Stimulated activated CD4-positive, alpha-beta T cell treated with anti-CD3 and anti-CD28 coated beads, Interleukin-1b, Interleukin-23, amount 100 ng/mL, for 1 hour (primary cell): ENCODE measurements at places on chromosomes 4 and X.

GRCh38 chr4:25783943-25784342 lies 78.8 kb downstream of the SEL1L3 start:
- no peak for DNase-seq

GRCh38 chr4:163804001-163804400 lies 309.5 kb downstream of the TMA16 start:
- no peak for DNase-seq

DNA sequence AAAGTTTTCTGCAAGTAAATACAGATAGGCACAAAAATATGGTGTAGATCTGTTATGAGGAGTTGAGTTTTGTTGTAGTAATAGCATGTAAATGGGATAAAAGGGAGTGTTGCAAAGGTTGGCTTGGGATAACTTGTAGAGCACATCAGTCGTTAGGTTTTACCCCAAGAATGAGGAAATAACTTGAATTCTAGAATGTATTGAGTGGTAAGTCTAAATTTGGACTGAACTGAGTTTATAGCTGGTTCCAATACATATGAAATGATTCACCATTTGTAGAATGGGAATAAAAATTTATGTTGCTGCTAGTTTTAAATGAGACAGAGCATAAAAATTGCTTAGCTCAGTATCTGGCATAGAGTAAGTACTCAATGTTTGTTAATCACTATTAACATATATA lies 719.2 kb downstream of the FSTL5 start:
- DNase-seq: no peak

GRCh38 chr4:23945451-23946017 lies 55.7 kb upstream of the PPARGC1A start:
- no peak for DNase-seq

DNA sequence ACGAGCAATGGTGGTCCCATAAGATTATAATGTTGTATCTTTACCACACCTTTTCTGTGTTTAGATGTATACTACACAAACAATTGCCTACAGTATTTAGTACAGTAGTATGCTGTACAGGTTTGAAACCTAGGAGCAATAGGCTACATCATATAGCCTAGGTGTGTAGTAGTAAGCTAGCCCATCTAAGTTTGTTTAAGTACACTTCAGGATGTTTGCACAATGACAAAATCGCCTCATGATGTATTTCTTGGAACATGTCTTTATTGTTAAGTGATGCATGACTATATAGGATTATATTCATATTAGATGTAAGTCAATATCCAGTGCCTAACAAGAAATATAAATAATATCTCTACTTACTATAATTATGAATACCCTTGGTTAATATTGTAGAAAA lies 104.6 kb downstream of the SLC10A6 start:
- DNase-seq: no peak
